ENCODE measurements at places on chromosomes 11 and 22. TPM values are rescaled to one million over a fixed set of nuclear protein-coding genes. Genes with fewer than 3 reads are reported as not detected.

GRCh38 chr22:38415046-38415445 is 40.0 kb downstream of the KCNJ4 start:
- H3K4me1 ChIP-seq = peaks cover 15% of the 10 kb centered on the region
- no peaks in the 10 kb centered on the region for H3K27me3 ChIP-seq
- peak overlapping the region; percentile 5 for H3K27ac ChIP-seq
- no peak overlapping the region for H3K4me3 ChIP-seq

Gene CNTN5
- total RNA-seq = 52.6 TPM

- peaks cover 25% of the 10 kb centered on the region for H3K4me1 ChIP-seq
- no peak for DNase-seq
- H3K4me3 ChIP-seq = no peak overlapping the region
- H3K27me3 ChIP-seq = no peaks in the 10 kb centered on the region
These were observed 46.0 kb downstream of the CELF1 start for GRCh38 chr11:47506795-47507562.

- no peak overlapping the region for H3K27ac ChIP-seq
- H3K4me1 ChIP-seq = no peaks in the 10 kb centered on the region
- H3K27me3 ChIP-seq = no peaks in the 10 kb centered on the region
- H3K36me3 ChIP-seq = no peaks in the 10 kb centered on the region
- H3K4me3 ChIP-seq = no peak overlapping the region
- peak; percentile 68 for DNase-seq
These were observed 40.7 kb upstream of the CD82 start for GRCh38 chr11:44524751-44525201.

GRCh38 chr11:94507485-94507884 is 4.8 kb upstream of the C11orf97 start:
- no peaks in the 10 kb centered on the region for H3K4me1 ChIP-seq
- H3K36me3 ChIP-seq = no peaks in the 10 kb centered on the region
- H3K27me3 ChIP-seq = peaks cover under 1% of the 10 kb centered on the region
- DNase-seq = no peak

DNA sequence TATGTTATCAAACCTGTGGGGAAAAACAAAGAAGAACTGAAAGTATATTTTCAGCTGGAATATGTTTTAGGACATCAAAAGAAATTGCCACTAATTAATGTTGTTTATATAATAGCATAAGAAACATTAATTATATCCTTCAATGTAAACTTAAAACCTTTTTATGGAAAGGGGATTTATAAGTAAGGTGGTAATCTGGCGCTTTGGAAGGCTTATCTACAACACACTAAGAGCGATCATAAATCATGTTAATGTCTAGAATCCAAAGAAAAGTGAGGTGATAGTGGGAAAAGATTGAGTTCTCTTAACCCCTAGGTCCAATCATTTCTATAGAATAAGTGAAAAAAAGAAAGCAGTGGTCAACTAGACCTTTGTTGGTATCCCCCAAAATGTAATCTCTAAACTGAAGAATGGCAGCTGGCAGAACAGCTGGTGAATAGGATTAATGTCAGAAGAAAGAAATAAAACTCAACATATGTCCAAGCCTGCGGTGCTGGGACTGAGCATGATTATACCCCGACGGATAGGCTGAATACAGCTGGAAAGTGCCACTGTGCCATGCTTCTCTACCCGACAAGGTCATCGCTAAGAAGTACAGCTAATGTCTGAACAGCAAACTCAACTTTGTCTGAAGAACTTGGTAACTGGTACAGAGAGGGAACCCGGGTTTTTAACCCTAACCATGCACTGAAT is 64.0 kb downstream of the SOX6 start:
- no peak for DNase-seq
- H3K27ac ChIP-seq = peak overlapping the region; percentile 80
- H3K27me3 ChIP-seq = no peaks in the 10 kb centered on the region
- no peak overlapping the region for H3K4me3 ChIP-seq

Gene LINC01488
- 1.6 TPM for total RNA-seq

- no peak overlapping the region for H3K27ac ChIP-seq
- peaks cover 6% of the 10 kb centered on the region for H3K36me3 ChIP-seq
- no peaks in the 10 kb centered on the region for H3K27me3 ChIP-seq
These were observed 45.7 kb downstream of the BCL2L13 start for GRCh38 chr22:17684245-17684644.

GRCh38 chr22:29710922-29711593 is 8.7 kb upstream of the CABP7 start:
- no peaks in the 10 kb centered on the region for H3K4me1 ChIP-seq
- peaks cover 24% of the 10 kb centered on the region for H3K27me3 ChIP-seq
- H3K4me3 ChIP-seq = no peak overlapping the region
- DNase-seq = no peak

Gene PGA5
- 0.89 TPM for total RNA-seq

DNA sequence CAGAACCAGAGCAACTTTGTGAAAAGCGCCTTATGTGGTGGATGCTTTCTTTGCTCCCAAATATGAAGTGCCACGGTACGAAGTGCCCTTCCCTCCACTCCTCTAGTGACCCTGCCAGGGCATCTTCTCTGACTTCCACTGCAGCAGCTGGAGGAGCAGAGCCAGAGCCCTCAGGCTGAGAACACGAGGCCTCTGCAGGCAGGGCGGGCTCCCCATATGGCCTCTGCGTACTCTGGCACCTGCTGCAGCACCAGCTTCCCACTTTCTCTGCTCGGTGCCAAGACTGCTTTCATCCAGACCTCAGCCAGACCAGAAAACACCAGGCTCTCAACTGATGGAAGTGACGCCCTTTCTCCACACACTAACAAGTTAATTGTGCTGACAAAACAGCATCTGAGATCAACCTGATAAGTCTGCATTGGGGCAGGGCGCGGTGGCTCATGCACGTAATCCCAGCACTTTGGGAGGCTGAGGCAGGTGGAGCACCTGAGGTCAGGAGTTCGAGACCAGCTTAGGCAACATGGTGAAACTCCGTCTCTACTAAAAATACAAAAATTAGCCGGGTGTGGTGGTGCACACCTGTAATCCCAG is 12.8 kb downstream of the UFD1 start:
- H3K27me3 ChIP-seq = no peaks in the 10 kb centered on the region
- no peak for DNase-seq
- no peaks in the 10 kb centered on the region for H3K4me1 ChIP-seq
- H3K36me3 ChIP-seq = peaks cover 58% of the 10 kb centered on the region
- H3K4me3 ChIP-seq = no peak overlapping the region

Gene SGSM1
- total RNA-seq = 0.25 TPM

GRCh38 chr11:134466610-134467567 is 54.8 kb upstream of the B3GAT1 start:
- H3K27me3 ChIP-seq = peaks cover 13% of the 10 kb centered on the region
- H3K27ac ChIP-seq = no peak overlapping the region
- H3K4me1 ChIP-seq = no peaks in the 10 kb centered on the region
- H3K4me3 ChIP-seq = no peak overlapping the region
- DNase-seq = no peak

Gene MS4A4E
- not detected for total RNA-seq

Data from cardiac muscle cell (in vitro differentiated cells and primary cell).